ENCODE measurements at places on chromosomes 7 and 10. TPM values are rescaled to one million over a fixed set of nuclear protein-coding genes. Genes with fewer than 3 reads are reported as not detected.

- no peak for DNase-seq
Observed at GRCh38 chr7:151113344-151114150, 27.3 kb downstream of the AGAP3 start.

- no peak for DNase-seq
Observed at GRCh38 chr7:64876792-64877713, 26.0 kb upstream of the ZNF273 start.

GRCh38 chr10:81135851-81136250, 598.1 kb downstream of the SH2D4B start:
- DNase-seq = no peak

DNA sequence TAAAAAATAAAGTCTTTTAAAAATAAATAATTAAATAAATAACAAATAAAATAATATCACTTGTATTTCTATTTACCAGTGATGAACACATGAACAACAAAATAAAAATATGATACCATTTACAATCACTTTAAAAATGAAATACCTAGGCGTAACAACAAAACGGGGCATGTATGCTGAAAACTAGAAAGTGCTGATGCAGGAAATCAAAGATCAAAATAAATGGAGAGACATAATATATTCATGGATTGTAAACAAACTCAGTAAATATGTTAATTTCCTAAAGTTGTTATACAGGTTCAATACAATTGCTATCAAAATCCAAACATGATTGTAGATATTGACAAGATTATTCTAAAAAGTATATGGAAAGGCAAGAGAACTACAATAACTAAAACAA, 19.2 kb upstream of the SFTPA2 start:
- DNase-seq = no peak

DNA sequence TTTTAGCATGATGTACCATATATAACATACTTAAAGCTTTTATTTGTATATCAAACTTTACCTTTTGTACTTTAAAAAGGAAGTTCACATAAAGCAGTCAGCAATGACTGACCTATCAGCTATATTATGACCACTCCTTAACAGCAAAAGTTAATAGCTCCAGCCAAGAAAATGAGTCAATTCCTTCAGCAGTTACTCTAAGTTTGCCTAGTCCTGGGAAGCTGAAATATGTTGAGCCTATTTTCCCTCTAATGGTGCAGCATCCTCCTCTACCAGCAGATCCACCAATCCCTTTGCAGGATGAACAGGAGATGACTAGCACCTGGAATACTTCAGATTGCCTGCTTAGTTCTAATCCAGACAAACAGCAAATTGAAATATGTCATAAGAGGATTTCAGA, 64.2 kb downstream of the CUL2 start:
- no peak for DNase-seq

GRCh38 chr10:7649673-7650300, 17.0 kb downstream of the ITIH5 start:
- DNase-seq = no peak

DNA sequence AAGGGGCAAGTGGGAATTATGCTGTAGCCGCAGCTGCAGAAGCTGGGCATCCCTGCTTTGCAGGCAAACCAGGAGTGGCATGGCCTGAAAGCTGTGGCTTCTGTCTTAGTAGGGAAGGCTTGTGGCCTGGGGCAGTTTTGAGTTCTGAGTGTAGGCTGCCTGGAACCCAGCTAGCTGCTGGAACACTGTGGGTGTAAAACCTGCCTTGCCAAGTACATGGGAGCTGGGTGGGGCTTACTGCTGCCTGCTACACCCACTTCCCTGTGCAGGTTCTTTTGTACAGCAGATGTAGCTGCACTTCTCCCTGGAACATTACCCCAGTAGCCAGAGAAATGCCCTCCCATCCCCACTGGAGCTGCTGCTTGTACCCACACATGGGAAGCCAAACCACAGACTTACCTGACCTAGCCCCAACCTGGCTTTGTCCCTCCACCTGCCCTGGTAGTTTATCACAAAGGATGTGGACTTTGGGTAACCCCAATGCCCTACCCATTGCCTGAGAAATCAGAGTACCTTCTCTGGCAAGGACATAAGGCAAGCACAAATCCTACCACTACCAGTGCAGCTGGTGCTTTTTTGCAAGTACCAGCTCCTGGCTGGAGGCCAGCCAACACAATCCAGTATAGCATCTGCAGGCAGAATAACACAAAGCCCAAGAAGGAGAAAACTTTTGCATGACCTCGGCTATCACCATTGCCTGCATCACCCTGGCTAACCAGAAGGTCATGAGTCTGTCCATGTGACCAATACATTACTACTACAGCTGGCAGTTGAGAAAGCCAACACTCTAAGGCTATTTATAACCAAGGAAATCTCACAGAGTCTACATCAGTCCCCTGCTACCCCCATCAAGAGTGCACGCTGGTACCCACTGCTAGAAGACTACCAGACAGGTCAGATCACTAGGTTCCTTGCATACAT, 26.5 kb upstream of the PPP1R3A start:
- no peak for DNase-seq

GRCh38 chr10:11270135-11270857, 252.6 kb downstream of the CELF2 start:
- peak; percentile 86 for DNase-seq

- no peak for DNase-seq
Observed at GRCh38 chr10:104066945-104067344, 18.7 kb downstream of the COL17A1 start.

DNA sequence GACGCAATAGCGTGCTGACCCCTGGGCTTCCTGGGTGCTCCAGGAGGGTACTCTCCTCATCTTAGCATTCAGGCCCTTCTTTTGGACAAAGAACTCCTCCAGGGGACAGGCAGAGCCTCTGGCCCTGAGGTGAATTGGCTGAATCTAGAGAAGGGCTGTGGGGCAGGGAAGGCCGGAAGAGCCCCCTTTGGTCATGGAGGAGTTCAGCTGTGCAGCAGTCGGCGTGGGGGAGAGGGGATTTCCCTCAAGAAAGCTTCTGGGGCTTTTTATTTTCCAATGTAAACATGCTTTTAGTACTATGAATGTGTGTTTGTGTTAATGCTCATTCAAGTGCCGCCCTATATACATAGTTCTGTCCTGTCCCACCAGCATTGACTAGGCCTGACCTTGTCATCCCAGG, 38.8 kb downstream of the FIGNL1 start:
- no peak for DNase-seq

- no peak for DNase-seq
Observed at GRCh38 chr10:86113501-86113900, 253.1 kb downstream of the GRID1 start.

DNA sequence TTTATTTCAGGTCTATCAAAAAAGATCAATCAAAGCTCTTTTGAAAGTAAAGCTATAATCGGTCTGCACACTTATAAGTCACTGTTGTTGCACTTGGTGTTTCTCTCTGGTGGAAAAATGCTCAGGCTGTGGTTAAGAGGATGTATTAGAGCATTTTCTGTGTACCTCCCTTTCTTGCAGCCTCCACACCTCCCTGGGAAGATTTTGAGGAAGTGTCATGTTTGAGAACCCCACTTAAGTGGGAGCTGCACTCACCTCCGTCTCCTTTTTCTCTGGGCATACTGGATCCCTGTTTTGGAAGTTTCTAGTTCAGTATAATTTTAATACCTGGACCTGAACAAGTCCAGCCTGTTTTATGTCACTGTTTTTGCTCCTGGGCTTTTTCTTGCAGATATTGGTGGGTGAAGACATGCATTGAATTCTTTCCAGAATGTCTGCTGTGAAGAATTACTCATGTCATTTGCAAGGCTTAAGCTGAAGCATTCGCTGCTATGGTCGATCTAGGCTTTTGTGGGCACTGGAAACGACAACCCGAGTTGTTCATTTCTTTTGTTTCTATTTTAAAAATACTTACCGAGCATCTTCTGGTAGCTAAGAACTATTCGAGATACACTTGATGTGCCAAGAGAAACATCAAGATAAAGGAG, 36.6 kb downstream of the TCF7L2 start:
- no peak for DNase-seq

DNA sequence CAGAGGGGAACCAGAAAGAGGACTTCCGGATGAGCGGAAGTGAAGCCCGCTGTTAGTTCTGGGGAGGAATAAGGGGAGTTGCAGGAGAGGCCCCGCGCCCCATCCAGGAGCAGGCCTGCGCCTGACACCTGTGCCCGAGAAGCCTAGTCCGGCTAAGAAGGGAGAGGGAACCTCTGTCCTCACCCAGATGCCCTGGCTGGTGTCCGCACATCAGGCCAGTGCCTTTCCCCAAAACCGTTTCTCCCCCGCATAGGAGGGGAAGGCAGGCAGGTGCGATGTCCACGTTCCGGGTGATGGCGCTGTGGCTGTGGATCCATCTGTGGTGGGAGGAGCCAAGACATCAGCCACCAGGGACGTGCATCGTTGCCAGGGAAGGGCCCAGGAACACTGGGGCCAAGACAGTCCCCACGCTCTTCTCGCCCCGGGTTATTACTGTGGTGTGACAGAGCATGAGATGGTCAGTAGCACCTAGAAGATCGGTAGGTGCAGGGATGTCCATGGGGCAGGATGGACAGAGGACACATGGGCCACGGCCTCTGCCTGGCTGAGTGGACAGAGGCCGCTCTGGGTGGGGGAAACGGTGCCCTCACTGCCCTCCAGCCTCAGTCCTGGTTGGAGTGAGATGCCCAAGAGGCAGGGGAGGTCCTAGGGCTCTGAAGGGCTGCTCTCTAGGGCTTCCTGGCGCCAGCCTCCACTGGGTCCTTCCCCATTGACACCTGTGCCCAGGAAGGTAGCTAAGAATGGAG, 262.7 kb downstream of the CELF2 start:
- DNase-seq = no peak

DNA sequence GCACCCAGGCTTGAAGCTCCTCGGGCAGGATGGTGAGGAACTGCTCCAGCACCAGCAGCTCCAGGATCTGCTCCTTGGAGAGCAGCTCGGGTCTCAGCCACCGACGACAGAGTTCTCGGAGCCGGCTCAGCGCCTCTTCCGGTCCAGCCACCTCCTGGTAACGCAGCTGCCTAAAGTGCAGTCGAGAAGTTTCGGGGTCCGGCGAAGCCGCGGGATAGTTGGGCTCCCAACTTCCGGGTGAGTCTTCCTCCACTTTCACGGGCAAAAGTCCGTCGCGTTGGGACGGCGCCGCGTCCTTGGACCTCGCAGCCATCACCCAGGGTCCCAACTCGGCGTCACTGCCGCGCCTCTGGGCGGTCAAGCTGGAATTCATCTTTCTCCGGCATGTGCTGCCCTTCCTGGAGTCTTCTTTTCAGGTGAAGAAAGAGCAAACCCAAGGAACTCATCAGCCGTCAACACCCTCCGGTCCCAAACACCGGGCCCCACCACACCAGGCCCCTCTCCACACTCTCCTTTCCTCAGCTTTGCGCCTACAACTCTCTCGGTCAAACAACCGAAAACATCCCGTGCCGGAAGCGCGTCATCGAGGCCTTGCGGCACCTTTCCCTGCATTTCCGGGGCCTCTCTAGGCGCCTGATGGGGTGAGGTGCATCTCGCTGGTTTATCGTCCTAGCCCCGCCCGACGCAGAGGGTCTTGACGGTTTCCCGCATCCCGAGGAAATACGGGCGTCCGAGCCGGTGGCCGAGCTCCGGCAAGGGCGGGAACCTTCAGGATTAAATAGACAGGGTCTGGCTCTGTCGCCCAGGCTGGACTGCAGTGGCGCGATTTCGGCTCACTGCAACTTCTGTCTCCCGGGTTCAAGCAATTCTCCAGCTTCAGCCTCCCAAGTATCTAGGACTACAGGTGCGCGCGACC, at the start of gene ZNF394:
Gene ZNF394, minus strand, starts transcription at position 561 of the 916 bp plus-strand sequence. Its CDS starts 188 bp downstream, at position 373.
- peak; percentile 94 for DNase-seq

- no peak for DNase-seq
Observed at GRCh38 chr10:101588879-101589278, 758 bp downstream of the DPCD start.

DNA sequence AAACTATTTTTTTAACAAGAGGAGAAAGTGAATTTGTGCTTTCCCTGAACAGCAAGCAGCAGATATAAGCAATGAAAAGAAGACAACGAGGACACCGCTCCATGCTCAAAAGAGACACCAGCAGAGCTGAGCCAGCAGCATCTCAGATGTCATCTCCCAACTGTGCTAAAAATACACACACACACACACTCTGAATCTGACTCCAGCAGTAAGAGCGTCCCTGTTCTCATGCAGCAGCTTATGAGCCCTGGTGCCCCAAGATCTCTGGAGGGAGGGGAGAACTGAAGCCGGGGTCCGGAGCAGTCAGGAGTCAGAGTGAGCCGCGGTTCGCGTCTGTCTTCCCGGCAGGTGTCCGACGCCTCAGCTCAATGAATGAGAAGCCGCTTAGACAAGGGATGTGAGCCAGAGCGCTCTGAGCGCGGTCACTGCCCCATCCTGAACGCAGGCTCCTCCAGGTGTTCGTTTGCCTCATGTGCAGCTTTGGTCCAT, 49.2 kb downstream of the SVIL start:
- no peak for DNase-seq

DNA sequence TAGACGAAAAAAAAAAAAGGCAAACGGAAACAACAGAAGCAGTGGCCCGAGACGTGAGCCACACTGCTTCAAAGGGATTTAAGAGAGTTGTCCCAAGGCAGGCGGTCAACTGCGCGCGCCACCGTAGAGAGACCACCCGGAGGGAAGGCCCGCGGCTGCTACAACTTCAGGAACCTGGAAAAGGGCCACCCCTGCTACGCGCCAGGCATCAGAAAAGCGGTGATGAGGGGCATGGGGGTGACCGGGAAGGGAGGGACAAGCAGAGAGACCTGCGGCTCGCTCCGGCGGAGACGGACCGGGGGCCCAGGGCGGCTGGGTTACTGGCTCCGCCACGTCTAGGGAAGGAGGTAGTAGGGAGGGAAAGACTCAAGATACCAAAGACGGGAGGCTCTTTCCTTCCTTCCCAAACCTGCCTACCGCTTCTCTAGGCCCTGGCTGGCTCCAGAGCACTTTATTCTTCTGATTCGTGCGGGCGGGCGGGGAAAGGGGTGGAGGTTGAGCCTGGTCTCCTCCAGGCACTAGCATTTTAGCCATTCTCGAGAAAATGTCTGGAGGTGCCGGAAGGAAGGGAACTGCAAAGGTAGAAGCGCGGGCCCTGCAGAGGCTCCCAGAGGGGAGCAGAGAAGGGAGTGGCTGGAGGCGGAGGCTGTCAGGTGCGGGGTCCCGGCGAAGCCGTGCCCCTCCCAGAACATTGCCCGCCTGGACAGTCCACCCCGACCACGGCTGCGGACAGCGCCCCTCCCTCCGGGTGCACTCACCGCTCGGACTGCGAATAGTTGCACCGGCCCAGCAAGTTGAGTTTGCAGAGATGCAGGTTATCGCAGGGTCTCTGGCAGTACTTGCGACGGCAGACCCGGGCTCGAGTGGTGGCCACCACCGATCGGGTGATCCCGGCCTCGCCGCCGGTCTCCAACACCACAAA, 993 bp downstream of the ZC3HAV1 start:
- peak; percentile 53 for DNase-seq

GRCh38 chr7:139842401-139843210, 13.5 kb downstream of the TBXAS1 start:
- DNase-seq = no peak

- no peak for DNase-seq
Observed at GRCh38 chr10:46266306-46266985, 20.4 kb upstream of the ANTXRL start.

DKK1 gene
- total RNA-seq = not detected

PIP gene
- total RNA-seq = not detected

CALML3 gene
- total RNA-seq = 0.09 TPM

FBXW4 gene
- 57.3 TPM for total RNA-seq

AKR1C8 gene
- not detected for total RNA-seq

C7orf33 gene
- total RNA-seq = not detected

SLC26A3 gene
- total RNA-seq = 2,382 TPM

WEE2 gene
- total RNA-seq = not detected

OR2A5 gene
- not detected for total RNA-seq

INHBA gene
- total RNA-seq = 0.42 TPM

NXPH1 gene
- not detected for total RNA-seq

Data from left colon (tissue), 2 donors.